ENCODE measurements at places on chromosomes 2 and 18. TPM values are rescaled to one million over a fixed set of nuclear protein-coding genes. Genes with fewer than 3 reads are reported as not detected.

PRKAG3 gene
- not detected for total RNA-seq

NXPH2 gene
- not detected for total RNA-seq

CRYBA2 gene
- not detected for total RNA-seq

RIT2 gene
- total RNA-seq = not detected

DNA sequence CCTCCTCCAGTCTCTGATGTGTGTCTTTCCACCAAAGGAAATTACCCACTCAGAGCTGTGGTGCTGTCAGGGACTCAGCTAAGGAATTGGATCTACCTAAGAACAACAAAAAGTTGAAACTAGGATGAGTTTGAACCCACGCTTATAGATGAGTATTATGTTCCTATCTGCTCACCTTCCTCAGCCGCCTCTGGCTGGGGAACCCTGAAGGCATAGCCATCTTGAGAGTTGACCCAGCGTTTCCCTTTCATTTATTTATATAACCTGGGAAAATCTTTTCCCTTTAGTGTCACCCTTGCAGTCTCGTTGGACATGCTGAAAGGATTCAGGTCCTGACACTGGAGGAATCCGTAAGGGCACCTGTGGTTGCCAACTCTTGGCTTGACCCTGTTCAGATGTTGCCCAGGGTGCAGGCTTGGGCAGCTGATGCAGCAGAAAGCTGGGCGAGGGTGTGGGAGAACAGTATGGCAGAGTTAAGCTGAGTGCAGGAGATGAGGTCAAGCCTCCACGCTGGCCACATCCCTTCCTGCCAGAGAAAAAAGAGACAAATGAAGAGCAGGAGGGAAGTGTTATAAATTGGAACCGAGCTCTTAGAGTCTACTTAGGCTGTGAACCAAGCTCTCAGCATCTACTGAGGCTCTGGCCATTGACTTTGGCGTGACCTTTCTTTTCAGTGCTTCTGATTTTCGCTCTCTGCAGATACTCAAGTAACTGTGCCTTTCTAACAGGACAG lies 1.9 kb downstream of the CDH20 start:
- H3K27me3 ChIP-seq = no peaks in the 10 kb centered on the region
- no peak for DNase-seq
- H3K4me3 ChIP-seq = no peak overlapping the region
- no peaks in the 10 kb centered on the region for H3K4me1 ChIP-seq
- H3K36me3 ChIP-seq = no peaks in the 10 kb centered on the region

DNA sequence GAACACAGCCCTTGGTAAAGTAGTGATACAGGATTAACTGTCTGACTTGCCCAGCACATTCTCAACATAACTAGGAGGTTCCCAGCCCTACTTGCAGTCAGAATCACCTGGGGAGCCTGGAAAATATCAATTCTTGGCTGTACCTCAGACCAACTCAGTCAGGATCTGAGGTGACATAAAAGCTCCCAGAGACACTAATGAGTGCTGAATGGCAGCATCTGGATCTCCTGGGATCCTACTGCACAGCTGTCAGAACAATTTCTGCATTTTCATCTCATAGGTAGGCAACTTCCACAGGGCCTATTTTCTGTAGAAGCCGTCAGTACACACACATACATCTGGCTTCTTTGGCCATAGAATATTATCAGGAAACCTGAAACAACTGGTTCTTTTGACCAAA lies 138.8 kb downstream of the MYO5B start:
- no peak for DNase-seq
- no peak overlapping the region for H3K27ac ChIP-seq
- H3K4me3 ChIP-seq = no peak overlapping the region
- no peaks in the 10 kb centered on the region for H3K36me3 ChIP-seq
- no peaks in the 10 kb centered on the region for H3K4me1 ChIP-seq

- H3K27ac ChIP-seq = no peak overlapping the region
- H3K27me3 ChIP-seq = no peaks in the 10 kb centered on the region
These were observed 285.4 kb downstream of the ZNF516 start for GRCh38 chr18:76209597-76209996.

DNA sequence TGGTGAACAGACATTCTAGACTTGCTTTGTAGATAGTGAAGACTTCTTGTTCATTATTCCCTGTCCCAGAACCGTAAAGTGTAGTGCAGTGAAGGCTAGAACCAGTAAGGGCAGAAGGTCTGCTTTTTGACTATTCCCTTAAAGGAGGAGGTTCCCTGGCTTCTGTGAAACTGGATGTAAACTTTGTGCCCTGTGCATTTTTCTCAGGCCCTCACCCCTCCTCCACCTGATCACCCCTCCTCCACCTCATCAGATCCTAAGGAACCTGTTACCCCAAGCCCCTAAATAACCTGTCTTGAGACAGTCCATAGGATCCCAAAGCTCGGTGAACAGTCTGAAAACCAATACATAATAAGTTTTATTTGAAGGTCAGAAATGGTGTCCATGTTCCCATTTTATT lies 33.7 kb downstream of the SFT2D3 start:
- no peaks in the 10 kb centered on the region for H3K27me3 ChIP-seq
- H3K36me3 ChIP-seq = no peaks in the 10 kb centered on the region
- no peak overlapping the region for H3K4me3 ChIP-seq
